ENCODE measurements at places on chromosomes 16 and 17.

DNA sequence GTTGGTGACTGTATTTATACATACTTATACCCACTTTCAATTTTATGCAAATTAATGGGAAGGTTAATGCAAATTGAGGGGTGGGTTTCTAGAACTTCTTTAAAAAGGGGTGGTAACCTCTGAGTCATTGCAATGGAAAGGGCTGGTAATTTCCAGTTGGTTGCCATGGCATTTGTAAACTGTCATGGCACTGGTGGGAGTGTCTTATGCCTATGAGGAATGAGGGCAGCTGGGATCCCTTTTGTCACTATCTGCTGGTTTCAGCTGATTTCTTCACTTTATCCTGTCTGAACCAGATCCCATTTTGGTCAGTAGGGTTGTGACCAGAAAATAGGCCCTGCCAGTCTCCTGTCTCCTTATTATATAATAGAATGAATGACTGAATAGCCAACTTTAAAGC is 1006.7 kb upstream of the GOT2 start:
- DNase-seq = no peak

- peak; percentile 76 for DNase-seq
Observed at GRCh38 chr17:50534222-50534978, 1.9 kb downstream of the EPN3 start.

- DNase-seq = no peak
Observed at GRCh38 chr17:49690256-49690655, 12.4 kb upstream of the SPOP start.

DNA sequence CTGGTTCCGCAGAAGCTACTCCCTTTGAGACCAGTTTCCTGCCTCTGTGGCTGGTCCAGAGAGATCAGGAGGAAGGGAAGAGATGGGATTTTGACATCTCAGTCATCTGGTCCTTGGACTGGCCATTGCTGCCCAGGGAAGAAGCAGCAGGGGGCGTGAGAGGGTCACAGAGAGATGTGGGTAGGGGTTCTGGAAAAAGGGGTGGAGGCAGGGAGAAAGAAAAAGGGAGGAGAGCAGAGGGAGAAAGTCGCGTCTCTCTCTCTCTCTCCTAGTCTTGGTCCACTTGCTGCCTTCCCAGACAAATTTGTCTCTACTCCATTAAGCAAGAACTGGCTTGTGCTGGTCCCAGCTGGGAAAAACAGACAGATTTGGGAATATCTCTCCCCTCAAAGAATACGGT is 4.4 kb downstream of the SHBG start:
- DNase-seq = peak; percentile 87

GRCh38 chr16:85174871-85175723 is 62.8 kb upstream of the CIBAR2 start:
- no peak for DNase-seq

- DNase-seq = peak; percentile 98
Observed at GRCh38 chr16:67246756-67247191, 507 bp downstream of the FHOD1 start.

DNA sequence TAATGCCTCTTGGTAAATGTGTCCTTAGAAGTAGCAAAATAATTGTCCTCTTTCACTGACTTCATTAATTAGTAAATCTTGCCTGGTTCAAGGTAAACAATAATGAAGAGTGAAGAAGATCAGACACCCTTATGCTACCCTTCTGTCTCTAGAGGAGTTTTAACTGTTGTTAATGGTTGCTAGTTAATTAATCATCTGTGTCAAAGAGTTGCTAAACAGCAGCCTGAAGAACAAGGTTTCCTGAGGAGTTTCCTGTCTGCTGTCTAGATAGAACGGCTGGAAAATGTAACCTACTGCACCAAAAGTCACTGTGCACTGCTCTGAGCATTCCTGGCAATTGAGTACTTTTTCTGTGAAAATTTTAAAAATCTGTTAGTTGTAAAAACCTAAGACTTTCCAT is 131.3 kb downstream of the NLK start:
- DNase-seq = no peak

GRCh38 chr16:11948819-11949218 is 7.0 kb upstream of the NPIPB2 start:
- DNase-seq = no peak

DNA sequence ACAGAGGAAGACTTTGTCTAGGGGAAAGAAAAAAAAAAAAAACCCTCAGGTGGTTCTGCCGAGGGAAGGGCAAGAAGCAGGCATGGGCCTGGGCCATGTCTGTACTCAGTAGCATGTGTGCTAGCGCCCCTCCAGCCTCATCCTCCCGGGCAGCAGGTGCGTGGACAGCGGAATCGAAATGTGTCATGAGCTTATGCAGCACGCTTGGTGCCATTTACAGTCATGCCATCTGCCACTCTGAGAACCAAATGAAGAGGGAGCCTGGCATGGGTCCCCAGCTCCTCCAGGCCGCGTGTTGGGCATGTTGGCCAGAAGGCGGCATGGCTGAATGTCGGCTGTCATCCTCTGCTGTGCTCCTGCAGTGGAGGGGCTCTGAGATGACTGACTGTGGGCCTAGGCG is 31.4 kb downstream of the CRAMP1 start:
- DNase-seq = no peak

DNA sequence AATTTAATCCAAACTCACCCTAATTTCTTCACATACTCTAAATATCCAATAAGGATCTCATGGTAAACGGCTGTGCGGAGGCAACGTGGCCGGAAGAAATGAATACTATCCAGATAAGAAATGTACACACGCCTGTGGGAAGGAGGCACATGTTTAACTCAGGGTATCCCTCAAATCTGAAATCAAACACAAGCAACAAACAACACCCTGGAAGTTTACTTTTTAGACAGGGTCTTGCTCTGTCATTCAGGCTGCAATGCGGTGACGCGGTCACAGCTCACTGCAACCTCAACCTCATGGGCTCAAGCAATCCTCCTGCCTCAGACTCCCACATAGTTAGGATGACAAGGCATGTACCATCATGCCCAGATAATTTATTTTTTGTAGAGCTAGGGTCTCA is 21.2 kb upstream of the TRAP1 start:
- DNase-seq = no peak

- DNase-seq = no peak
Observed at GRCh38 chr16:64151990-64152767, 969.7 kb downstream of the CDH11 start.

GRCh38 chr17:27323538-27324215 is 29.8 kb downstream of the WSB1 start:
- peak; percentile 67 for DNase-seq

DNA sequence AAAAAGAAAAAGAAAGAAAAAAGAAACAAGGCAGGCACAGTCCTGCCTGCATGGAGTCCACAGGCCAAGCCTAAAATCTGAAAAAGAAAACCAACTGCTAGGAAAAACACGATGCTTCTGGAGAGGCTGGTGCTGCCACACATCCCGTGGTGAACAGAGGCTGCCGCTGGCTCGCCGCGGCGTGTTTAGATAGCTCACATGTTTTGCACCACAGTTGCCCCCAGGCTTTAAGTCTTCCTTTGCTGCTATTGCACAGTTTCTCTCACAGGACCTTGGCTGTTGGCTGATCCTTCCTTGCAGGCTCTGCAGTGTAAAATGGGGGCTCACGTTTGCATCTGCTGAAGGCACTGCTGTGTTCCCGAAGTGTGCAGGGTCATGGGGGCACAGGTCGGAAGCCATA is 8.6 kb downstream of the SLC6A4 start:
- DNase-seq = no peak

- DNase-seq = no peak
Observed at GRCh38 chr16:85673529-85674417, 15.0 kb downstream of the GINS2 start.

GRCh38 chr17:37725601-37726146 is 19.2 kb downstream of the HNF1B start:
- DNase-seq = no peak

GRCh38 chr17:43360376-43360738 is 38.4 kb upstream of the ARL4D start:
- DNase-seq = no peak

DNA sequence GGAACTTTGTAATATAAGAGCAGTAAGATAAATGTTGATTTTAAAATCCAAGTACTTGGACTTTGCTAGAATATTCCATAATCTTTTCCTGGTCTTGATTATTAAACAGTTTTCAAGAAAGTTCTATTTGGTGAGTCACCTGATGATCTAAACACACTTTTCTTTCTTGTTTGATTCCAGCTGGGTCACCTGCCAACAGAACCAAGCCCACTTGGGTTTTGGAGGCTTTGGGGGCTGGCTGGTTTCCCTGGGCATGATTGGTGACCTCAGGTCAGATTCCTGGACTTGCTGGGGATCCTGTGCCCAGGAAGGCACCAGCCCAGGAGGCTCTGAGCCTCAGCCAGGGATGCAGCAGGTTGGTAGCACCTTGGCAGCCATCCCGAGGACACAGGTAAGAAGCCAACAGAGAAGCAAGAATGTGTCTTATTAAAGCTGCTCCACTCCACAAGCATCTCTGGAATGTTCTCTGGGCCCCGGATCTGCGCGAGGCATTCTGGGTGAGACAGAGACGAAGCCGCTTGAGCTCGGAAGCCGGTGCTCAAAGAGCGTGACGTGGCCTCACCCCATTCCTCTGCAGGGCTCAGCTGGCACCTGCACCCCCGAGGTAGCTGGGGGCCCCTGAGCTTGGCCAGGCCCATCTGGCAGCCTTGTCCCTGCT is 3.1 kb upstream of the TEX19 start:
- DNase-seq = no peak

- no peak for DNase-seq
Observed at GRCh38 chr17:27473190-27473747, 17.0 kb downstream of the KSR1 start.

DNA sequence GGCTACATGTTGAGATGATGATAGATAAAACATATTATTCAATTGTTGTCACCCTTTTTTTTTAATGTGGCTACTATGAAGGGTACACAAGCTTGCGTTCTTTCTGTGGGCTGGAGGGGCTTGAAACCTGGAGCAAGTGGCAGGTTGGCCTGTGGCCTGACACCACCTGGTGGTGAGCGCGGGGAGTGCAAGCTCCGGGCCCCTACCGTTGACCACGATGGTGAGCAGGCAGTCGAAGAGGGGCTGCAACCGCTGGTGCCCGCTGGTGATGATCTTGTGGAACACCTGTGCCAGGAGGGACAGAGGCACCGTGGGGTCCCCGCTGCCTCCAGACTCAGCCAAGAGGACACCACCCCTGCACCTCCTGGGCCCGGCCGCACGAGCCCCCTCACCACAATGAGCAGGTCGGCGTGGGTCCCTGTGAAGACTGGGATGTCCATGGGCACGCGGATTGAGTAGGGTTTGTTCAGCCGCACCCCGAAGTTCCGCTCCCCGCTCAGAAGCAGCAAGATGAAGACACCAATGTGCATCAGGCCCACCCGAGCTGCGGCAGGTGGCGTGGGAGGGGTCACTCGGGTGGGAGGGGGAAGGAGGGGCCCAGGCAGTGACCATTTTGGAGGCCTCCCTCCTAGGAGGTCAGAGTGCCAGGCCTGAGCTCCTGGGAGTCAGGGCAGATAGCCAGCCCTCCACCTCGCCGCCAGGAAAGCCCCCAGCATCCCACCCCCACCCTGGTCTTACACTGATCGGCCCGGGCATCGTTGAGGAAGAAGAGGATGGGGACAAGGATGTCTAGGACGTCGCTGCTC is 14.4 kb downstream of the HID1 start:
- DNase-seq = peak; percentile 93

- peak; percentile 49 for DNase-seq
Observed at GRCh38 chr17:74452033-74452840, 14.2 kb upstream of the CD300A start.

GRCh38 chr17:5304636-5305035 is 22.6 kb downstream of the RABEP1 start:
- no peak for DNase-seq

DNA sequence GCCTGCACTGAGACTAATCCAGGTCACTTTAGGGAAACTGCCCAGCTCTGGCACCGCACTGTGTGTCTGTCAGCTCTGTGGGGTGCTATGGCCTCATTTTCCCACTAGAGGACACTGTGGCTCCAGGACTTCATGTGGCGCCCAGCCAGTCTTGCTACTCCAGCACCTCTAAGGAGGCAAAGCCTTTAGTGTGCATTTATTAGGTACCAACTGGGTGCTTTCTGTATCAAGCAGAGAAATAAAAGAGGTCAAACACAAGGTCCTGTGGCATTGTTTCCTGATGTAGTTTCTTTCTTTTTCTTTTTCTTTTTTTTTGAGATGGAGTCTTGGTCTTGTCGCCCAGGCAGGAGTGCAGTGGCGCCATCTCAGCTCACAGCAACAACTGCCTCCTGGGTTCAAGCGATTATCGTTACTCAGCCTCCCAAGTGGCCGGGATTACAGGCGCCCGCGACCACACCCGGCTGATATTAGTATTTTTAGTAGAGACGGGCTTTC is 12.5 kb upstream of the RHBDL3 start:
- peak; percentile 92 for DNase-seq

GRCh38 chr16:47644166-47644565 is 183.0 kb downstream of the PHKB start:
- no peak for DNase-seq

GRCh38 chr17:1942066-1942365 is 83.1 kb downstream of the RTN4RL1 start:
- no peak for DNase-seq
